ENCODE measurements at places on chromosomes 2 and 18.

DNA sequence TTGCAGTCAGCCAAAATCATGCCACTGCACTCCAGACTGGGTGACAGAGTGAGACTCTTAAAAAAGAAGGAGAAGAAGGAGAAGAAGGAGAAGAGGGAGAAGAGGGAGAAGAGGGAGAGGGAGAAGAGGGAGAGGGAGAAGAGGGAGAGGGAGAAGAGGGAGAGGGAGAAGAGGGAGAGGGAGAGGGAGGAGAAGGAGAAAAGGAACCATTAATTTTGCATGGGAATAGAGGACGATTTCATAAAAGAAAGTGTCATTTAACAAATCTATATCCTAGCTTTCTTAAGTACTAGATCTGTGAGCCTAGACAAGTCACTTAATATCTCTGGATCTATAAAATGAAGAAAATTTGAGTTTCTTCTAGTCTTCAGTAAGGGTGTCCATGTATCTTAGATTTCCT is 9.6 kb downstream of the NOL10 start:
- no peaks in the 10 kb centered on the region for H3K27me3 ChIP-seq
- no peak for DNase-seq
- peaks cover 51% of the 10 kb centered on the region for H3K36me3 ChIP-seq
- H3K4me3 ChIP-seq: no peak overlapping the region

DNA sequence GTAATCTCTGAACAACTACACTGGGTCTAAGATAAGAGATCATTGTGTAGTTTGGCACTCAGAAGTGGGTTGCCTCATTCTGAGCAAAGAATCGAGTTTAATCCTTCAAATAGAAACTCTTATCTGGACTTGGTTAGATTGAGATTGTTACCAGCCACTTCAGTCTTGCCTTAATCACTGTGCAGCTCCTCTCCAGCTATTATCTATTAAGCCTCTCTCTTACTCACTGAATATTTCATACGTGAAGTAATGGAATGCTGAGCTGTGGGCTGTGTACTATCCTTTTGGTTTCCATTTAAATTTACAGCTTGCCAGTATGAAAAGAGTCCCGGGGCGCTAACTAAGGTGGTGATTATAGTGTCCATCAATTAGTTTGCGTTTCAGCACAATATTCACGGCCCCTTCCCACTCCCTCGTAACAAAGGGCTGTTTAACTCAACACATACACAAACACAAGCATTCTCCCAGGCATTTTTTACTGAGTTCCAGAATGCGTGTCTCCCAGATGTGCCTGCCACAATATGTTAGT is 65.7 kb upstream of the NCKAP5 start:
- DNase-seq: no peak
- H3K4me3 ChIP-seq: no peak overlapping the region
- no peak overlapping the region for H3K27ac ChIP-seq

GRCh38 chr2:68152681-68153347 is 4.9 kb upstream of the PNO1 start:
- peak overlapping the region; percentile 40 for H3K27ac ChIP-seq
- H3K27me3 ChIP-seq: no peaks in the 10 kb centered on the region
- peaks cover 36% of the 10 kb centered on the region for H3K4me1 ChIP-seq
- no peak for DNase-seq

DNA sequence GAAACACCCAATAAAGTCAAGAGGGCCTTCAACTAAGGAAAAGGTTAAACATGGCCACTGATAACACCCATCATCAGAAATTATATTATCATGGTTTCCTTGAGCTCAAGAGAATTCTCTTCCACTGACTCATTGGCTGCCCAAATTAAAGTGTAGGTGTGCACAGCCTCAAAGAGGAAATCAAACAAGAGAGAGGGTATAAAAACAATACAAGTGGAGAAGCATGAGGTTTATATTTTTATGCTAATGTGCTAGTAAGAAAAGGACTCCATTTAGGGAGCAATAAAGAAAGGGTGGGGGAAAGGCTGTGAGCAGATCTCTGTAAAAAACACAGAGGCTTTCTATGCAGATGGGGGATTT is 168.8 kb upstream of the VRK2 start:
- no peaks in the 10 kb centered on the region for H3K36me3 ChIP-seq
- no peak overlapping the region for H3K4me3 ChIP-seq
- H3K27me3 ChIP-seq: no peaks in the 10 kb centered on the region
- H3K27ac ChIP-seq: no peak overlapping the region
- no peaks in the 10 kb centered on the region for H3K4me1 ChIP-seq
- DNase-seq: no peak

GRCh38 chr2:120677221-120677620 is 58.4 kb upstream of the GLI2 start:
- no peak for DNase-seq
- no peak overlapping the region for H3K4me3 ChIP-seq
- no peaks in the 10 kb centered on the region for H3K4me1 ChIP-seq
- no peaks in the 10 kb centered on the region for H3K36me3 ChIP-seq
- peaks cover 7% of the 10 kb centered on the region for H3K27me3 ChIP-seq

DNA sequence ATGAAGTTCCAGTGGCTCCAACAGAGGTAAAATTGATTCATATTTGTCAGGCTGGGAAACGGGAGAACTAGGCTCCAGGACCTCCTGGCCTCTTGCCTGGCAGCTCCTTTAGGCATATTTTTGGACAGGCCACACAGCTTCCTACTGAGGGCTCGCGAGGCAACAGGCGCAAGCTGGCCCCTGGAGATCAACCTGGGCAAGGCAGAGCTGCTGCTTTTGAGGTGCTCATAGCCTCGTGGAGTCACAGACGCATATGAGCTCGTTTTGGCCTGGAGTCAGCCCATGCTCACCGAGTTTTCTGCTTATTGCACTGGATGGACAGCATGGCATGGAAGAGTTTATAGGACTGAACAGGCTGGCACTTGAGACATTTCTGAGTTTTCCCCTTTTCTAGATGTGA is 97.7 kb downstream of the CAPN13 start:
- H3K4me3 ChIP-seq: no peak overlapping the region
- peaks cover 3% of the 10 kb centered on the region for H3K4me1 ChIP-seq
- no peak overlapping the region for H3K27ac ChIP-seq

GRCh38 chr18:8928847-8929780 is 173.4 kb upstream of the NDUFV2 start:
- no peaks in the 10 kb centered on the region for H3K4me1 ChIP-seq
- DNase-seq: no peak
- no peaks in the 10 kb centered on the region for H3K27me3 ChIP-seq
- no peaks in the 10 kb centered on the region for H3K36me3 ChIP-seq
- H3K27ac ChIP-seq: no peak overlapping the region
- no peak overlapping the region for H3K4me3 ChIP-seq

- no peak overlapping the region for H3K27ac ChIP-seq
- no peak overlapping the region for H3K4me3 ChIP-seq
- H3K27me3 ChIP-seq: no peaks in the 10 kb centered on the region
- H3K36me3 ChIP-seq: no peaks in the 10 kb centered on the region
- no peaks in the 10 kb centered on the region for H3K4me1 ChIP-seq
Observed at GRCh38 chr2:20167356-20167755, 57.6 kb downstream of the SDC1 start.

- H3K27me3 ChIP-seq: peaks cover 48% of the 10 kb centered on the region
- no peak overlapping the region for H3K27ac ChIP-seq
- peak overlapping the region; percentile 72 for H3K4me3 ChIP-seq
- peaks cover 11% of the 10 kb centered on the region for H3K4me1 ChIP-seq
- no peak for DNase-seq
Observed at GRCh38 chr2:167293943-167294775, 405.9 kb downstream of the XIRP2 start.

- no peaks in the 10 kb centered on the region for H3K4me1 ChIP-seq
- no peak overlapping the region for H3K4me3 ChIP-seq
- no peaks in the 10 kb centered on the region for H3K36me3 ChIP-seq
- DNase-seq: no peak
Observed at GRCh38 chr18:36402765-36403396, 105.4 kb downstream of the FHOD3 start.

GRCh38 chr2:85057226-85057962 is 75.8 kb upstream of the TCF7L1 start:
- peaks cover 34% of the 10 kb centered on the region for H3K4me1 ChIP-seq
- H3K27ac ChIP-seq: peak overlapping the region; percentile 33
- no peak overlapping the region for H3K4me3 ChIP-seq
- no peak for DNase-seq
- peaks cover 33% of the 10 kb centered on the region for H3K36me3 ChIP-seq

GRCh38 chr2:121776885-121777698 is 21.6 kb downstream of the TSN start:
- no peaks in the 10 kb centered on the region for H3K27me3 ChIP-seq
- no peak overlapping the region for H3K4me3 ChIP-seq
- H3K4me1 ChIP-seq: no peaks in the 10 kb centered on the region

GRCh38 chr2:145323512-145323911 is 803.6 kb upstream of the ZEB2 start:
- no peaks in the 10 kb centered on the region for H3K36me3 ChIP-seq
- H3K4me3 ChIP-seq: no peak overlapping the region
- H3K4me1 ChIP-seq: peaks cover 18% of the 10 kb centered on the region
- DNase-seq: peak; percentile 9
- H3K27me3 ChIP-seq: peaks cover 26% of the 10 kb centered on the region

- no peaks in the 10 kb centered on the region for H3K36me3 ChIP-seq
- no peaks in the 10 kb centered on the region for H3K4me1 ChIP-seq
- H3K27ac ChIP-seq: no peak overlapping the region
- no peak overlapping the region for H3K4me3 ChIP-seq
- H3K27me3 ChIP-seq: no peaks in the 10 kb centered on the region
- DNase-seq: no peak
Observed at GRCh38 chr18:6752202-6752860, 22.8 kb downstream of the ARHGAP28 start.

- H3K36me3 ChIP-seq: no peaks in the 10 kb centered on the region
- DNase-seq: no peak
- H3K4me1 ChIP-seq: no peaks in the 10 kb centered on the region
- H3K4me3 ChIP-seq: no peak overlapping the region
- H3K27me3 ChIP-seq: no peaks in the 10 kb centered on the region
Observed at GRCh38 chr2:3712424-3712823, 9.0 kb downstream of the DCDC2C start.

DNA sequence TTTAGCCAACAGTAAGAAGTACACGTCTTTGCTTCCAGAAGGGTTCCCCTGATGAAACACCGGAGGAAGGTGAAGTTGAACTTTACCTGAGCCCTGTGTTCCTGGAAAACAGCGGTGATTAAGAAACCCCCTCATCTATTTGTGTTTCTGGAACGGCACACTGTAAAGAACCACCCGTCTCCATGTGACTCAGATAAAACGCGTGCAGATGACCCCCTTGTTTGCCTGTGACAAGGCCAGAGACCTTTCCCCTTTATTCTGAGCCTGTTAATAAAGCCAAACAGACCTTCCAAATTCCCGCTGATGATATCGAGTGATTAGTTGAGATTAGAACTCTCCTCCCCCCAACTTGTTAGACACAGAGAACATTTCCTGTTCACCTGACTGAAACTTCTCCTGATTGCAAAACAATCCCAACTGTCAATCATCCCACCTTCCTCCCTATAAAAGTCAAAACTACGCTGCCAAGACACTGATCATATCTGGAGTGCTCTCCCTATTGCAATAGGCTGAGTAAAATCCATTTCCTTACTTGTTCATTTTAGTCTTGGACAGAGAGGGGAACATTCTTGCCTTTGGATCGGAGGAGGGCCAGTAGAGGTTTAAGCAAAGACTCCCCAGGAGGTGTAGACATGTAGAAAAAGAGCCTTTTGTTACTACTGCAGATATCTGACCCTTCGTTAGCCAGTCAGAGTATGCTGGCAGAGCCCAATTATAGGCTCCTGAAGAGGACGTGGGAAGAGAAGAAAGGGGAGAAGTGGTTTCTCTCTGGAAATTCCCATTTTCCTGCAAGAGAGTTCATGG is 914 bp upstream of the IWS1 start:
- DNase-seq: no peak
- H3K36me3 ChIP-seq: peaks cover 18% of the 10 kb centered on the region
- H3K27me3 ChIP-seq: peaks cover 2% of the 10 kb centered on the region
- peak overlapping the region; percentile 89 for H3K27ac ChIP-seq

GRCh38 chr2:211093743-211094303 is 537.4 kb downstream of the CPS1 start:
- H3K4me3 ChIP-seq: no peak overlapping the region
- no peaks in the 10 kb centered on the region for H3K36me3 ChIP-seq
- H3K4me1 ChIP-seq: no peaks in the 10 kb centered on the region
- DNase-seq: no peak

- H3K27ac ChIP-seq: no peak overlapping the region
- DNase-seq: no peak
- H3K4me3 ChIP-seq: no peak overlapping the region
Observed at GRCh38 chr18:49733321-49733720, 80.0 kb downstream of the ACAA2 start.

DNA sequence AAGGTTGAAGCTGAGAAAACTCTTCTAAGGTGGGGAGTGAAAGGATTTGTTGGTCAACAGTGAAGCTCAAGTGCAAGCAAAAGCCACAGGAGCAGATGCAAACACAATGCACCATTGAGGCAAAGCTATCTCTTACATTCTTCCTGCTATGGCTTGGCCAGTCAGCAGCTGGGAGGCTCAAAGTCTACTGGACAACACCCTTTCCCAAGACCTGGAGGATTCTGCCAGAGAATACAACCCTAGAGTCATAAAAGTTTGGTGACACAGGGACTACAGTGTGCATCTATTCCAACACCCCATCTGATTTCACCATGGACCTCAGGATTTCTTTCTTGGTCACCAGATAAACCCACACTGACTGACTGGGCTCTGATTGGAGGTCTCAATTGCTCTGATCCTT is 342.0 kb downstream of the HRH4 start:
- H3K4me1 ChIP-seq: no peaks in the 10 kb centered on the region
- no peaks in the 10 kb centered on the region for H3K27me3 ChIP-seq
- H3K36me3 ChIP-seq: no peaks in the 10 kb centered on the region
- DNase-seq: no peak
- no peak overlapping the region for H3K27ac ChIP-seq

DNA sequence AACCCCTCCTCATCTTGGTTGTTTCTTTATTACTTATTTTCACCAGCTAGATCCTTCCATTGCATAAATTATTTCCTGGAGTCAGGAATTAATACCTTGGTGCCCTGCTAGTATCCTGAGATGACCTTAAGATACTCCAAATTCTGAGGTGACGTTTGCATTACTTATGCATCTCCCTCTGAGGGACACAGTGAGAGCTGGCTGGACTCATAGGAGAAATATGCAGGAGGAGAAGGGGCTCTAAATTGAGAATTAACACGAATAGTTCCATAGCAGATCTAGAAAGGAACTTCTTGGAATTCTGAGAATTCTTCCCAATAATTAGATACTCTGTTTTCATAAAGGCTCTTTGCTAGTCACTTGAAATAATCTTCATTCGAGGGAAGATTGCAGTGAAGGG is 310.6 kb upstream of the ZEB2 start:
- H3K4me1 ChIP-seq: no peaks in the 10 kb centered on the region
- H3K27me3 ChIP-seq: no peaks in the 10 kb centered on the region
- H3K27ac ChIP-seq: no peak overlapping the region
- no peaks in the 10 kb centered on the region for H3K36me3 ChIP-seq
- no peak for DNase-seq
- H3K4me3 ChIP-seq: no peak overlapping the region

DNA sequence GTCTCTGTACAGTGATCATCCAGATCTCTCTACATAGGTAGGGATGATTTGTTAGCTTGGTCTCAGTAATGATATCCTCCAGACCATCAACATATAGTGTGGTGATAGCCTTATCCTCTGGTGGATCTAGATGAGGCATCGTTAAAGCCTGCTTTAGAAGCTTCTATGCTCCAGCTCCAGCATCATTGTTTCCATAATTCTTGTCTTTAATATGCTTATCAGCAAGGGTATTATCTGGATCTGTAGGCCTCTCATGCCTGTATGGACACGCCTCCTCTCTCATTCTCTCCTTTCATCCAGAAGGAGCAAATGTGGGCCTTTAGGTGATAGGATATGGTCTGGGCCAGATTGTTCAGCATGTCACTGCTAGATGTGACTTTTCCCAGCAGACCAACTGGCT is 234.5 kb upstream of the CHST9 start:
- no peak overlapping the region for H3K4me3 ChIP-seq
- H3K27me3 ChIP-seq: no peaks in the 10 kb centered on the region
- no peaks in the 10 kb centered on the region for H3K4me1 ChIP-seq
- no peaks in the 10 kb centered on the region for H3K36me3 ChIP-seq
- no peak for DNase-seq

Measured in activated T-helper 2 cell treated with anti-CD3 and anti-CD28 coated beads, Interferon-gamma antibody, Interleukin-2, Interleukin-4, amounts not matched to agents 10 μg/mL and 5 μg/mL and 100 μg/mL, durations not matched to agents 14 hours and 24 hours and 36 hours (primary cell).